T1000 (cell line): ENCODE measurements at places on chromosomes 5 and 9.

DNA sequence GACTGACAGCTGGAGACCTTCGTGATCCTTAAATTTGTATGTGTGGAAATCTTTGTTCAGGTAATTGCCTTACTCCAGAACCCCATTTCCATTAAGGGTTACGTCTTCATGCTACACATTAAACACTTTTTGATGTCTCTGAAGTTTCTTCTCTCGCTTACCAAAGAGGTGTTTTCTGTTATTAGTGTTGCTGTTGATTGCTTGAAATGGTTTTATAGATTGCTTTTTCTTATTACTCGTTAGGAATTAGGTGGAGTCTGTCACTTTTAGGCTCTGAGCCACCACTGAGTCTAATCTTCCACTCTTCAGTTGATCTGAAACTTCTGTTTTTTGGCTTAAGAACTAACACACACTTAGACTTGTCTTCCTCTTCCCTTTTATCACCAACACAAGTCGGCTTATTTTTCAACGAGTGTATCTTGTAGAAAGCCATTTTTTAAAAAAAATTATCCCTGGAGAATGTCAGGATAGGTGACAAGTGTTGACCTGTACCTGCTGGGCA lies 62.2 kb upstream of the PPARGC1B start:
- DNase-seq: no peak

GRCh38 chr5:10310066-10310779 lies 2.5 kb upstream of the CMBL start:
- no peak for DNase-seq

GRCh38 chr5:153400931-153401330 lies 89.5 kb upstream of the GRIA1 start:
- DNase-seq: no peak

- DNase-seq: no peak
These were observed 182.9 kb upstream of the MAP1B start for GRCh38 chr5:71924325-71924724.

DNA sequence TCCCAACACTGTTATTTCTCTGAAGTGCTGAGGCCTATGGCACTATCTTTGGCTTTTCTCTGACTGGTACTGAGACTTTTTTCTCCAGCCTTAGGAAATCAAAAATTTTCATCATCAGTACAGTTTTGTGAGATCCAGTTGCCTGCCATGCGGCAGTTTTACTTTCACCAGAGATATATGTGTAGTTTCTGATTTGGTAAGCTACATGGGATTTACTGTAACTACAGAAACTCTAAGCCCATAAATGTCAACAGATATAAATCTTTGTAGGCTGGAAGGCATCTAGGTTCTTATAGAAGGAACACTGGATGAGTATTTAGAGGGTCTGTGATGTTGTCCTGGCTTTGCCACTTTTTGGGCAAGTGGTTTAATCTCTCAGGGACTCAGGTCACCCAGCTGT lies 69.0 kb downstream of the DOCK2 start:
- no peak for DNase-seq

DNA sequence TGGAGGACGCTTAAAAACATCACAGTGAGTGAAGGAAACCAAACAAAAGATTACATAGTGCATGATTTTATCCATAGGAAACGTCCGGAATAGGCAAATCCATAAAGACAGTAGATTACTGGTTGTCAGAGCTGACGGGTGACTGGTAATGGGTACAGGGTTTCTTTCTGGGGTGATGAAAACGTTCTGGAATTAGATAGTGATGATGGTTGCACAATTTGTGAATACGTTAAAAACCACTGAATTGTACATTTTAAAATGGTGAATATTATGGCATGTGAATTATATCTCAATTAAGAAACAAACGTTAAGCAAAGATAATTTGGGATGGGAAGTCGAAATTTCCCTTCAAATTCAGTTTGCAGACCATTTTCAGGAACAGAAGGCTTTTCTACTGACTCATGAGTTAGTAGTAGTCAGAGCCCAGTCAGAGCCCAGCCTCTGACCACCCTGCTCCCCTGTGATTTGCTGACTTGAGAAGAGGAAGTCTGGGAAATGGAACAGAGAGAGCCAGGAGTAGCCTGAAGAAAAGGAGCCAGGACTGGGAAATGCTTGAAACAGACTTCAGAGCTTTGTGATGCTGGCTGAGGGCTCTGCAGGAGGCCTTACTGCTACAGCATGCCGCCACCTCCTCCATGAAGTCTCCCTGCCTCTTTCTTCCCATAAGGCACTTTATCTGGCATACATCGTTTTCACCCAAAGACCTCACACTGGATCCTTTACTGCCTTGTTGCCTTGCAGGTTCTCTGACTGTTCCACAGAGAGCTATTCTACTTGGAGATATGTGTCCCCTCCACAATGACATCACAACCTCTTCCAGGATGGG lies 46.4 kb upstream of the CTNNA1 start:
- DNase-seq: peak; percentile 18

DNA sequence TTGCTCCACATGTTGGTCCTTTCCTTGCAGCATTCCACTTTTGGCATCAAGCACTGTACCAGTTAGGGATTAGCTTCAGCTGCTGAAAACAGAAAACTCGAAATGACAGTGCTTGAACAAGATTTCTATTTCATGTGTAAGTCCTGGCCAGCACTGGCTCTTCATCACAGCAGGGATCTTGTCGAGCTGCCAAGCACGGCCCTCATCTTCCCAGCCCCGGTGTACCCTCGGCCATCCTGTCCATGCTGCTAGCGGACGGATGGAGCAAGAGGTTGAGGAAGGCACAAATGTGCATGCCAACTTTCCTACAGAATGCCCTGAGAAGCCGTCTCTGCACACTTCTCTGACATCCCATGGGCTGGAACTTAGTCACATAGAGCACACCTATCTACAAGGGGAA lies 130.6 kb downstream of the TENT4A start:
- no peak for DNase-seq

DNA sequence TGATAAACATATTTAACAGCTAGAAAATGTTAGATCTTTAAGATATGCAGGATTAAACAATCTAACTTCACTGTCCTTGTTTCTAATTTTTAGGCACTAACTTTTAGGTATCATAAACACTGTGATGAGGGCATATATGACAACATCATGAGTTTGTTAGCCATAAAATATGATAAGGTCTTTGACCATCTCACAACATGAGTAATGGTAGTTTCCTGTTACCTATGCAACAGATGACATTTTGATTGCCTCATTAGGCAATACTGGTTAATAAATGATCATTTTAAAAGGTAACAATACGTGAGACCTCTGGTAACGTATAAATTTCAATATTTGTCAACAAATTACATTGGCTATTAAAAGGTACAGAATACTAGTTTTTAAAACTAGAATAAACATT lies 613.5 kb downstream of the PDE4D start:
- DNase-seq: no peak

DNA sequence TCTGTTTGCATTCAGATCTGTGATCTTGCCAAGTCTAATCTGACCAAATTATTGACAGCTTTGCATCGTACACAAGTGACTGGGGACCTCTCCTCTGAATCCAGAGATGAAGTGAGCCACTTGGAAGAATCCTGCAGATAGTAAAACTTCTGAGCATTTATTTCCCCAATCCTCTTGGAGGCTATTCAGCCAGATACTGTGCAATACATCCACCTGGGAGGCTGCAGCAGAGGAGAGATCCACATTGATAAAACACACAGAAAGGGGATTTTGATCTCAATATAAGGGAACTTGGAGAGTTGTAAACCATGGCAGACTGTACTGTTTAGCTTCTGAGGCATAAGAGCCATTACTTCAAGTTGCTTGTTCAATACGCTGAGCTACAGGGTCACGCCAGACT lies 654.6 kb downstream of the MTRR start:
- DNase-seq: no peak

- DNase-seq: no peak
These were observed 109.0 kb downstream of the MVB12B start for GRCh38 chr9:126435626-126436025.

DNA sequence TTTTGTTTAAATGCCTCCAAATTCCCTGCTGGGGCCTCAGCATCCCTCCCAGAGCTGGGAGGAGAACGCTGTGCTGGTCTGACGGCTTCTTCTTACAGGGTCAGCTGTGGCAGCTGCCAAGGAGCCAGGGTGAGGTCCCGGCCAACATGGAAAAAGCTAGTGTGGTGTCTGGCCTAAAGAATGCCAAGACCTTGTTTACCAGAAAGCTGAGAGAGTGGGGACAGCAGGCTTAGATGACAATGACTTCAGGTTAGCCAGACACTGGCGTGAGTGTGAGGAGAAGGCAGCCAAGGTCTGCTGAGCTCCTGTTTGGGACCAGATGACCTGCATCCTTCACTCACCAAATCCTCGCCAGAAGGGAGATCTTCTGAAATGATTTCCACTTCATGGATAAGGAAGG lies 112.5 kb downstream of the CRB2 start:
- DNase-seq: no peak

DNA sequence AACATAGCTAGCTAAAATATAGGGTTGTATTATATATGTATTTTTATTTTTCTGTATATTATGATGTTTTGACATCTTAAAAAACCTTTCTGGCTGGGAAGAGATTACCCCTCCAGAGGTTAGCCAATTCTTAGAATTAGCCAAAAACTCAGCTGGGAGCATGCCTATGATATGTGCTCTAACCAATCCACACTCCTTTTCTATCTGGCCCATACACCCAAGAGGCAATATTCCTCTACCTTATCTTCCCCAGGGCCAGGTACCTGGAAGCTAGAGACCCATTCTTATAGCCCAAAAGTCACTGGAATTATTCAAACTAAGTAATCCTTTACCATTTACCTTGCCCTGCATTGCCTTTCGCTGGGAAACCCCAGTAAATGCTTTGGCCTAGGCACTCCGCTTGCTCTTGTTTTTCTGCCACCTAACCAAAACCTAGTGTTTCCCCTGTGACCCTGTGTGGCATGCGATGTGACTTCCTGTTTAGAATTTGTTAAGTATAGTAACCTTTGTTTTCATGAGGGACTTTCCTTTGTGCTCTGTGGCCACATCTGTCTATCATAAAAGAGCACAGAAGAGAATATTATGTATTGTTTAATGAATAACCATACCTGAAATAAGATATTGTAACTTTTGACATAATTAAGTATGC lies 37.4 kb downstream of the CSNK1G3 start:
- DNase-seq: no peak

DNA sequence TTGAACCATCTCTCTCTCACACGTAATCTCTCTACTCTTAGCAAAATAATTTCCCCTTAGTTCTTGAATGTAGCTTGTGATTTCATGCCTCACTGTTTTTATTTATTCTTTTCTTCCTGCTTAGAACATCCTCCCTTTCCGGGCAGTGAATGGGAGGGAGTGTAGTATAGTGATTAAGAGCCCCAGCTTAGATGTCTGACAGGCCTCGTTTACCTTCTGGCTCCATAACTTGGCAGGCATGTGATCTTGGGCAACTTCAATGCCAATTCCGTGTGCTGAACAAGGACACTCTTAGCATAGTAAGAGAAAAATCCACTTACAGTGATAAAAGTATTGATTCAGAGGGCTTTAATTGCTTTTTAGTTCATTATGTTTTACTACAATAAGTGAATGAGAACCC lies 96.3 kb upstream of the TNPO1 start:
- no peak for DNase-seq
